Activated T-helper 1 cell treated with anti-CD3 and anti-CD28 coated beads, Interleukin-2, amount 50 U/mL, for 16 hours (primary cell): ENCODE measurements at places on chromosomes 5 and 9.
A peak's percentile ranks its signal among the peaks of the same experiment; 100 is the strongest.

- no peak for DNase-seq
Observed at GRCh38 chr5:585962-586628, 26.0 kb upstream of the CEP72 start.

DNA sequence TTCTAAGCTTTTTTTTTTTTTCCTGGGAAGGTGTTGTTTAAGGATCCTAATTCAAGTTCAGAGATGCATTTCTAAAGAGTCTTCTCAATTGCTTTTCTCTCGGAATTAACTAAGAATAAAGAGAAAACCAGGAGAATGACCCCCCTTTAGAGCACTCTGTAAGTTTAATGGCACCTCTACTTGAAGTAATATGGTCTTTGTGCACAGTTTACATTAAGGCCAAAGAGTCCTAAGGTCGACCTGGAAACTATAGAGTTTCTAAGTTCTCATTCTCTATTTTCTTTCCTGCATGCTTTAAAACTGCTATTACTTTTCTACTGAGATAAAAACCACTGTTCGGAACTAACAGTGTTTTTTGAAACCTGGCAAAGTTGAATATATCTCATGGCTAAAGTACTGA is 923.1 kb upstream of the CDH10 start:
- DNase-seq: no peak

DNA sequence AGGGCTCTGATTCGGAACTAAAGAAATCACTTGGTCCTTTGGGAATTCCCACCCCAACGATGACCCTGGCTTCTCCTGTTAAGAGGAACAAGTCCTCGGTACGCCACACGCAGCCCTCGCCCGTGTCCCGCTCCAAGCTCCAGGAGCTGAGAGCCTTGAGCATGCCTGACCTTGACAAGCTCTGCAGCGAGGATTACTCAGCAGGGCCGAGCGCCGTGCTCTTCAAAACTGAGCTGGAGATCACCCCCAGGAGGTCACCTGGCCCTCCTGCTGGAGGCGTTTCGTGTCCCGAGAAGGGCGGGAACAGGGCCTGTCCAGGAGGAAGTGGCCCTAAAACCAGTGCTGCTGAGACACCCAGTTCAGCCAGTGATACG is 83.4 kb downstream of the GOLPH3 start:
- DNase-seq: no peak

DNA sequence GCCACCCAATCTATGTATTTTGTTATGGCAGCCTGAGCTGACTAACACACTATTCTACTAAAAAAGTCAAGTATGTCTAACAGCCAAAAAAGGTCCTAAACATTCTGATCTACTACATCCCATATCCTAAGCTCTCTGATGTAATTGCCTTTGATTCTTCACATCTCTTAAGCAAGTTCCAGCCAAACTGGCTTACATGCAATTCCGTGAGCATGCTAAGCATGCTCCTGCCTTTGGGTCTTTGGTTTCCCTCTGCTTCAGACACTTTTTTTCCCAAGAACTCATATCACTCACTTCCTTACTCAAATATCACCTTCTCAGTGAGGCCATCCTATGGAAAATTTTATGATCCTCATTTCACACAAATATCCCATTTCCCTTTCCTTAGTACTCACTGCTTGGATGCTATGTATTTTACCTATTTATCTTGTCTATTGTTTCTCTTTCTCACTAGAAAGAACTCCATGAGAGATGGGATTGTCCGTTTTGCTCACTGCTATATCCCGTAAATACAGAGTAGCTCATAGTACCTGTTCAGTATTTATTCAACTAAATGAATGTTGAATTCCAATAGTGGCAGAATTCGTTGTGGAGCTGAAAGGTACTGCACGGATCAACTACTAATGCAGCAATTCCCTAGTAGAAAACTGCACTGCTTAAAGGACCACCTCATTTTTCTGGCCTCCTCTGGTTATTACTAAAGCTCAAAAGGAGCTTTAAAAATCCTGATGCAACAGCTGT is 2.3 kb upstream of the SLC12A2 start:
- no peak for DNase-seq

- no peak for DNase-seq
Observed at GRCh38 chr5:130724658-130725057, 440.4 kb downstream of the HINT1 start.

DNA sequence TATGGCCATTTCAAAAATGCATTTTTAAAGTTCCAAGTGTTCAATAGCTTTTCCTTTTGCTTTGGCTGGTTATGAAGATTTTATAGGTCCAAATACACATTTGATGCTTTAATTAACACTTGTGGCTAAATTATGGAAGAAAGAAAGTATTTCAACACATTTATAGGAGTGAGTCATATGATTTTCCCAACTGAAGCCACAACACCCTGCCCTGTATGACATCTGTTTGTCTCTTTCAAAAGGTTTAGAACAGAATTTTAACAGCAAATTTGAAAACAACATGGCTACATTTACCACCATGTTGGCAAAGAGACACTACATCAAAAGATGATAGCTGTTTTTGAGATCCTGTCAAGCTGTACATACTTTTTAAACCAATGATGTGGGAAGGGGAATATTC is 99.4 kb downstream of the TMEM174 start:
- no peak for DNase-seq

GRCh38 chr5:143284521-143284920 is 119.0 kb downstream of the NR3C1 start:
- no peak for DNase-seq

DNA sequence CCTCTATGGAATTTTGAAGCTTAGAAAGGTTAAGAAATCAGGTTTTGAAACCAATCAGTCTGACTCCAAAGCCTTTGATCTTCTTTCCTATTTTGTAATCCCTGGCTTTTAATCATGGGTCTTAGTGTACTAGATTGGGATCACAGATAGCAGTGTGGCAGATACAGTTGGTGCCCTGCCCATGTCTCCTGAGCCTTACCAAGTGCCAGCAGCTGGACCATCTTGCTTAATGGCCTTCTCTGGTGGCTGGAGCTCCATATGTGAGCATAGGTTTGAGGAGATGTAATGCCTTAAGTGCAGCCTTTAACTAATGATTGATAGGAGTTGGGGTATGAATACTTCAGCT is 16.7 kb upstream of the RIC1 start:
- DNase-seq: no peak

DNA sequence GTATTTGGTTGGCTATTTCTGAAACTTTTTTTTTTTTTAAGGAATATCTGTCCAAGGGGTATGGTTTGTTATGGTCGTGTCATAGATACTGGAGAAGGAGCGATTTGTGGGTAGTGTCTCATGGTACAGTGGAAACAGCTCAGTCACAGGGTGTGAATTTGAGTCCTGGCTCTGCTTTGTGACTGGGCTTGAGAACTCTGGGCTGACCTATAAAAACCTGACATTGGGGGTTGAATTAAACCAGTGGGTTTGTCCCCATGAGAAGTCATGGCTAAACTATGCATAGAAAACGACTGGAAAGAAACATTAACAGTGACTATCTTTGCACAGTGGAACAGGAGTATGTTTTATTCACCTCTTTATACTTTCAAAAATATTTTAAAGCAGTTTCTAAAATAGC is 54.7 kb downstream of the MACROH2A1 start:
- no peak for DNase-seq

GRCh38 chr9:84621811-84622210 is 47.7 kb upstream of the NTRK2 start:
- DNase-seq: no peak

DNA sequence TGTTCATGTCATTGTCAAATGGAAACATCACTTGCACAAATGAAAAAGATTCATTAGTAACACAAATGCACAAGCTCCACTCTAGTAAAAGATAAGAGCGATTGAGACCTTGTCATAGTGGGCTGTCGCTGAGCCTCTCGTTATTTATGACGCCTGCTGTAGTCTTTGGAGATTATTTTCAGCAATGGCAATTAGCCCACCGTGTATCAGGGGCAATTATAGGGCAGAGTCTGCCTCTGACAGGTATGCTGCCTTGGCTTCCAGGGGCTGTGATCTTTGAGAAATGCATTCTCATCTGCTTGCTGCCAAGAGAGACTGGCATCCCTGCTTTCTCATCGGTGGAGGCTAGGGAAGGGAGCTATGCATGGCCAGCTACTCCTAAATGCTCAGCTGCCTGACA is 426.8 kb upstream of the CLINT1 start:
- no peak for DNase-seq

DNA sequence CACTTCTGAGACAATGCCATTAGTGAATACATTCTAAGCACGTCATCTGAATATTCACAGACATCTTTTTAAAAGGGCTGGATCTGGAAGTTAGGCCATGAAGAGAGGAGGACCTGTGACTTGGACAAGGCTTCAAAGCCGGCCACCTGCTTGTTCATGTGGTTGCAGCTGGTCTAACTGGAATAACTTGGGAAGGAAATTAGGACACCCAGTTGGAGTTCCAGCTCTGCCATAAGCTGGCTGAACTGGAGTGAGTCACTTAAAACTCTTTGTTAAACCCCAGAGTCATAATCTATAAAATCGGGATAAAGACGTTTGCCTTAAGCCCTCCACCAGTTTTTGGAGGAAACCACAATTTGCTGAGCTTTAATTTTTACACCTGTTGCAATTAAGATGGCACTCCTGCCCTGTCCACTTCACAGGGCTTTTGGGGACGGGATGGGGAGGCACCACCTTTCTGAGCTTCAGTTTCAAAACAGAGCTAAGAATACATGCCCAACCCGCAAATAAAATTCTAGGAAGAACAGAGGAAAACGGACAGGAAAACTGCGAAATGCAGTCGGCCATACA is 536 bp upstream of the STX17 start:
- DNase-seq: no peak

GRCh38 chr5:128667152-128667551 is 129.1 kb upstream of the FBN2 start:
- DNase-seq: no peak

DNA sequence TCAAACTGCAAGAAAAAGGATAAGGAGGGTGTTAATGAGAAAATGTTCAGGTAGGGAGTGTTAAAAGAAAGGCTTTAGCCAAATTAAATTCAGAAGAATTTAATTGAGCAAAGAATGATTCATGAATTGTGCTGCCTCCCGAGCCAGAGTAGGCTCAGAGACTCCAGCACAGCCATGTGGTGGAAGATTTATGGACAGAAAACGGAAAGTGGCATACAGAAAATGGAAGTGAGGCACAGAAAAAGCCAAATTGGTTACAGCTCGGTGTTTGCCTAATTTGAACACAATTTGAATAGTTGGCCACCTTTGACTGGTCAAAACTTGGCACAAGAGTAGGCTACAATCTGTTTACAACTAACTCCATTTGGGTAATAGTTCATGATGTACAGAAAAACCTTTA is 9.6 kb upstream of the SLC30A5 start:
- DNase-seq: no peak

DNA sequence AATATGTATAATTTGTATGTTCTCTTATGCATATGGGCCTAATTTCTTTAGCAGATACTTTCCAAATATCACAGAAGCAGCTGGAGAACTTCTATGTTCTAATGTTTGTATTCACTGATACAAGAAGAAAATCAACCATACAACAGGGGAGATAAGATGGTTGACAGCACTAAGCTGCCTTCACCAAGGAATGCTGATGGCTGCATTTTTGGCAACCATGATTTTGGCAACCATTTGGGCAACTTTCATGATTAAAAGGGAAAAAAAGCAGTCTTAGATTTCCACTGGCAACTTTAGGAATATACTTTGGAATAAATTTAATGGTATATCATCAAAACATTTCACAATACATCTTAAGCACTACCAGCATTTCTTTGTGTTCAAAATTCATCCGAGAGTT is 740.3 kb upstream of the CDH6 start:
- DNase-seq: no peak

GRCh38 chr5:135977375-135977928 is 22.7 kb upstream of the LECT2 start:
- peak; percentile 17 for DNase-seq

DNA sequence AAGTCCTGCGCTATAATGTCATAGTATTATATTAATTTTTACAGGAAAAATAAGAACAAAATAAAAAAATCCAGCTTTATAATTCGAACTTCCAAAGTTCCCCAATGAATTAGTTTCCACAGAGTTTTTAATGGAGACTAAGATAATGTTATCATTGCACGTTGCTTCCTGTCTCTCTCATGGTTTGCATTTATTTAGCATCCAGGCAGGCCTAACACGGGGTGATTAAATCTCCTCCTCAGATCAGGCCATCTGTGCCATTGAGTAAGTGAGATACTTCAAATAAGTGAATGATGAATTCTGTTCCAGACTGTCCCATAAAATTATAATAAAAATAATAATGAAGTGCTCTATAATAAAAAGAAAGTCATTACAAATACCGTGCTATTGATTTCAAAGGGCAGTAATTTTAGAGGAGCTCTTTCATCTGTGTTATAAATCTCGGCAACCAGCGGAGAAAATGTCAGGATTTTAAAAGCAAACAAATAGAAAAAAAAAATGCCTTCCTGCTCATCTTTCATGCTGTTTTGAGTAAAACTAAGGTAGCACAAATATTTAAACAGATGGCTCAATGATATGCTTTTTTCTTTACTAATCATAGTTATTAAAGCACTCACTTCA is 570.6 kb upstream of the ZNF608 start:
- no peak for DNase-seq

GRCh38 chr9:35882263-35882848 is 12.2 kb upstream of the OR13J1 start:
- peak; percentile 62 for DNase-seq

- DNase-seq: no peak
Observed at GRCh38 chr5:11525020-11525419, 379.2 kb downstream of the CTNND2 start.

- DNase-seq: no peak
Observed at GRCh38 chr5:35671541-35672295, 54.1 kb downstream of the SPEF2 start.

DNA sequence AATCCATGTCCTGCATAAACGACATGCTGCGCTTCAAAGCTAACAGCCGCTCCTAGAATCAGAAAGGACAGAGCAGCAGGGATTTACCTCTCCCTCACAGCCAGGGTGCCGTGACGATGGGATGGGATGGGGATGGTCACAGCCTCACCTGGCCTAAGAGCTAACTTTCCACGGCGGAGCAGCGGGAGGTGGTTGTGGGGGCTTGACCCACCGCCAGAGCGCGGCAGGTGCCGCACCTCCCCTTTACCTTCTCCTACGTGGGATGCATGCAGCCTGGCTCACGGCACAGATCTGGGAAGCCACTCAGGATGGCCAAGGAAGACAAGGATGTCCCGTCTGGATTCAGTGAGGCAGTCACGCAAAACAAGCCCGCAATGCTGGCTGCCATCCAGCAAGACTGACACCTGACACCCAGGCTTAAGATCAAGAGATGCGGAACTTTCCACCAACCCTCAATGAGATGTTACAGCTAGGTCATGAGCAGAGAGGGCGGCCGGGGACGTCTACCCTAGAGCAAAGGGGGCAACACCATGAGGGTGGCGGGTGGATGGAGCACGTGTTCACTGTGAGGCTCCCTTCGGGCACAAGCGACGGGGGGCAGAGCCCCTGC is 5.8 kb downstream of the BRD9 start:
- no peak for DNase-seq

DNA sequence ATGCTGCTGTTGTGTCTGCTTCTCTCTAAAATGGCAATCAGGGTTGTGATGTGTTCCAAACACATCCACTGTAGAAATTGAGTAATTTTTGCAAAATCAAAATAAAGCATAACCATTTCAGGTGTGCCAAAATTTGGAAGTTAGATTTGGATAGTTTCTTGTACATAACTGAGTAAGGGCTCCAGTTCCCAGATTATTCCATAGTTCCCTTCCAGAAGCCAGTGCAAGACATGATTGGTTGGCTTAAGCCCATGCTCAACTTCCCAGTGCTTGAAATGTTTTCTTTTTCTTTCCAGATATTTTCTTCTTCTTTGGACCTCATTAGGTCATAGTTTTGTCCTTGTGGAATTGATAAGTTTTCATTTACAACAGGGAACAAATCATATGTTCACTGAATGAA is 64.2 kb downstream of the SNCAIP start:
- no peak for DNase-seq

- DNase-seq: no peak
Observed at GRCh38 chr5:32507738-32508434, 63.3 kb upstream of the ZFR start.
